ENCODE measurements at places on chromosomes 1 and 21.

DNA sequence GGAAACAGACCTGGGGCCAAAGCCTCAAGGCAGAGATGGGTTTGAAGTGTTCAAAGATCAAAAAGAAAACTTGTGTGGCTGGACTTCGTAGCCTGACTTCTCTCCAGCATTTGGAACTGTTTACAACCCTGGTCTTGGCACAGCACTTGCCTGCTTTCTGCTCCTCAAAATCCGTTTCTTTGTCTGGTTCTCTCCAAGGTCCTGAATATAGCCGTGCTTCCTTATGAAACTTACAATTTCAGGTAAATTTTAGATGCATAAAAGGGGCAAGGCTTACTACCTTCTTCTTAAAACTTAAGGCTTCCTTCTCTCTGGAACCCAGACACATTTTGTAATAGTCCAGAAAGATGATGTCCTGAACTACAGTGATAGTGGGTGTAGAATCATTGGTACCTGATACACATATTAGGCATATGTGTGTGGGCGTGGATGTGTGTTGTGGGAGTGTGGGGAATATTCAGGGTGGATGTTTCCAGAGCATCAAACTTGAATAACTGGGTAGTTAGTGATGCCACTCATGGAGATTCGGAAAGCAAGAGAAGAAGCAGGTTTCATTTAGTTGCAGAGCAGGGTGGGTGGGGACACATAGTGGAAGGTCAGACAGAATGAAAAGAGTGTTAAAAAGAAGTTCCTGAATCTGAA, 26.4 kb upstream of the FAM78B start:
- DNase-seq = no peak

GRCh38 chr1:106952776-106953175, 103.7 kb upstream of the PRMT6 start:
- DNase-seq = no peak

DNA sequence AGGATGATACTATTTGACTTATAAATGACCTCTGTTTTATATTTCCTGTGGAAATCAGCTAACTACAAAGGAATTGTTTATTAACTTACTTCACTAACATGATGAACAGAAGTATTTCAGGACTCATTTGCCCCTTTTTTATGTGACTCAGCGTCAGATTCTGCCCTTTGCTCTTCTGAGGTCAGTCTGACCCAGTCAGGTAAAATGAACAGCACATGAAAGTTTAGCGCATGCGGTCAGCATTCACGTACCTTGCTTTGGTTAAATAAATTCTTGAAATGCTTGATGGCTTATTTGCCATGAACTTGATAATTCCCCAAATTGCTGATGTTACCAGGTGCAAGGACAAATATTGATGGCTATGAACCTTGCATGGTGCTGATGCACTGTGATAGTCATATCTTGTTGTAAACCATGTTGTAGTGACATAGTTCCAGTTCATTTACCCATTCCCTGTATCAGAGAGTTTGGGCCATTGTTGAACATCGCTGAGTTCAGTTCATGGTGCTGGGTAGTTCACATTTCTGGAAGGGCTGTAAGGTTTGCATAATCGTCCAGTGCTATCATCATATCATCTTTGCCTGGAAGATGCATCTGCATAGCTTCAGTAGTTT, 133.4 kb downstream of the NFIA start:
- no peak for DNase-seq

DNA sequence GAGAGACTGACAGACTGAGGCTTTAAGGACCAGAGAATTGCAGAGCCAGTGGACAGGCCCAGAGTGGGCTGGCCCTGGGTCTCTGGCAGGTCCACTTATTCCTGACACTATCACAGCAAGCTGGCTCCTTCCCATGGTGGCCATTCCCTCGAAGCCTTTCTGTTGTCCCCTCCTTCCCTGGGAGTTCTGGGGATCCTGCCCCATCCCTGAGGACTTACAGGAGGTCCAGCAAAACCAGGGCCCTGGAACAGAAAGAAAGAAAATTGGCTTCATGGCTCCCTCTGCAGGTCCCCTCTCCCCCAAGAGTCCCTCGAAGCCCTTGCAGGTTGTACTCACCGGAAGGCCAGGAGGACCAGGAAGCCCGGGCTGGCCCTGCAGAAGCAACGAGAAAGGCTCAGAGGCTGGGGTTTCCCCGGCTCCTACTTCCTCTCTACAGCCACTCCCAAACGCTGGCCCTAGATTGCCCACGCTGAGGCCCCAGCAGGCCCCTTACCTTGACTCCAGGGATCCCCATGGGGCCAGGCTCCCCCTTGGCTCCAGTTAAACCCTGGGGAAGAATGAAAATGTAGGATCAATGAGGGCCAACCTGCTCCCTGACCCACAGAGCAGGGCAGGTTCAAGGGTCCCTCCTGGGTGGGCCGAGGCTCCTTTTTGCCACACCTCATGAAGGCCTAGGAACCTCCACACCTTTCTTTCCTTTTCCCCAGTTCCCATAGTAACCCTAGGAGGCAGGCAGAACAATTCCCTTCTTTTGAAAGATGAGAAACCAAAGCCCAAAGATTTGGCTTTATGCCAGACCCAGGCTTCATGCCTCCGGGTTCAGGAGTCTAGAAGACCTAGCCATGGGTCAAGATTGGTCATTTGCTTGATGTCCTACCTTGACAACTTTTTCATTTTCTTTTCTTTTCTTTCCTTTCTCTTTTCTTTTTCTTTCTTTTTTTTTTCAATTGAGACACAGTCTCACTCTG, 4.6 kb downstream of the COL9A2 start:
- peak; percentile 34 for DNase-seq

DNA sequence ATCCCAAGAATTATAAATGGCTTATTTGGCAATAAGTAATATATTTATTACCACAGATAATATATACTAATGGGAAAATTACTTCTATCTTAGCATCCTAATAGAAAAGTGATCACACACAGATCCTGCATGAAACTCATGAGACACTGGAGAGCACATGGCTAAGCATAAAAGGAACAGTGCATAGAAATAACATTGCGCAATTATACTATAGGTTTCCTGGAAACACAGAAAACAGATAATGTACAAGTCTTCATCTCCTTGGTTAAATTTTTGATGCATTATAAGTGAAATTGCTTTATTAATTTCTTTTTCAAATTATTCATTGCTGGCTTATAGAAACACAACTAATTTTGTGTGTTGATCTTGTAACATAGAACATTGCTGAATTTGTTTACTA, 210.4 kb downstream of the USH2A start:
- no peak for DNase-seq

DNA sequence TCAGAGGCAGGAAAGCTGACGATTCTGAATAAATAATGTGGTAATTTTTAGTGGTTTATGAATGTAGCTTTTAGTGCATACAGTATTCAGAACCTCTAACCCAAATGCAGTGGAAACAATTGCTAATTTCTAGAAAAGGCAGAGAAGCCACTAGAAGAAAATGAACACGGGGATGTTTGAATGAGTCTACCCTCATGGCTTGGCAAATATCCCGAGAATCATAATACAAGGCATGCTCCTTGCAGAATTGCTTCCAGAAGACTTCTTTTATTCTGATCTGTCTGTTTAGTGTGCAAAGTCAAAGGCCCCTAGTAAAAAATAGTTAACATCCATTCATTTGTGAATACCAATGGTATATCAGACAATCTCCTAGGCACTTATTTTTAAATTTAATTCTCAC, 246.8 kb downstream of the LMO4 start:
- DNase-seq = no peak

- no peak for DNase-seq
Observed at GRCh38 chr1:112169517-112169916, 180.0 kb upstream of the KCND3 start.

DNA sequence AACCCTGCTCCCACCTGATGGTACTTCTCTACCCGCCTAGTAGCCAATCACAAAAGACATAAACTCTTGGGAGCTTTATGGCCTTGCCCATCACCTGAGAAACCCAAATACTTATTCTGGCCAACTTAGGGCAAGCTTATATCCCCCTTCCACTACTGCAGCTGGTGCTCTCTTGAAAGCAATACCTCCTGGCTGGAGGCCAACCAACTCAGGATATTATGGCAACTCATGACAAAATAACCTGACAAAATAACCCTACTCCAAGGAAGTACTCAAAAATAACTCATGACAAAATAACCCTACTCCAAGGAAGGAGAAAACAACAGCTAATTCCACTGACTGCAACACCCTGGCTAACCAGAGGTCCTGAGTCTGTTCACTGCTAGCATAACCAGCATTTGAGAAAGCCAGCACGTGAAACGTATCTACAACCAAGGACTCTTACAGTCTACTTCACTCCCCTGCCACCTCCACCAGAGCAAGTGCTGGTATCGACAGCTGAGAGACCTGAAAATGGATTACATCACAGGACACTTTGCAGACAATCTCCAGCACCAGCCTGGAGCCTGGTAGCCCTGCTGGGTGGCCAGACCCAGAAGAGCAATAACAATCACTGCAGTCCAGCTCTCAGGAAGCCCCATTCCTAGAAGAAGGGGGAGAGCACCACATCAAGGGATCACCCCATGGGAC, 179.9 kb downstream of the COL24A1 start:
- DNase-seq = no peak

GRCh38 chr1:93977598-93977945, 68.3 kb upstream of the GCLM start:
- no peak for DNase-seq

- no peak for DNase-seq
Observed at GRCh38 chr1:93816970-93817678, 61.9 kb downstream of the DNTTIP2 start.

- no peak for DNase-seq
Observed at GRCh38 chr1:200051620-200052019, 24.1 kb downstream of the NR5A2 start.

- peak; percentile 27 for DNase-seq
Observed at GRCh38 chr1:19398309-19398760, 86.2 kb downstream of the SLC66A1 start.

GRCh38 chr1:231808990-231809389, 182.4 kb downstream of the DISC1 start:
- DNase-seq = no peak

DNA sequence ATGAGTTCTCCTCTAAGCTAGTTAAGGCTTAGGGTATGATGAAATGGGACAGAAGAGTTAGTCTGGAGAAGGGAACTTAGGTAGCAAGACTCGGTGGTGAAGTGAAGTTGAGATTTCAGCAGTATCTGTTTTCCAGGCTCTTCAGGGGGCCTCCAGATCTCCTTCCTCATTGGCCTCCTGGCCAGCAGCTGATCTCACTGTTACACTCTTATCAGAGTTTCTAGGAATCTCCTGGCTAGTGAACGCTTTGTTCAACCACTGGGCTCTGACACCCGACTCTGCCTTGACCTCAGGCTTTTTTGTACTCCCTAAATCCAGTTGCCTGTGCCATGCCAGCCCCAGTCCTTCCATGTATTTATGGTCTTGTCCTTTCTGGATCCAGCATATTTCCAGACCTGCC, 311.0 kb downstream of the ASTN1 start:
- no peak for DNase-seq

DNA sequence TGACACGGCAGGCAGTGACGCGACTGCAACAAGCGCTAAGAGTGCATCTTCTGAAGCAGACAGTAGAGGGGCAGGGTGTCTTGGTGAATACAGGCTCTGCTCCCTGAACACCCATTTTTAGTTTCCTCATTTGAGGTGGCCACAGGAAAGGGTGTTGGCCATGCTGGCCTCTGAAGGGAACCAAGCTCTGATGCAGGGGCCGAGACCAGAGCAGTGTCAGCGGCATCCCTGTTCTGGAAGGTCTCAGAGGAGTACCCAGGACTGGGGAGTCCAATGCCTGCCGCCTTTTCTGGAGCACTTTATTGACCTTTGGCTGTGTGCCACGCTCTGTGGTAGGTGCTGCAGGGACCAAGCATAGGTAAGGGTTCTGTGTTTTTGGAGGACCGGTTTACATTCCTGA, 100.4 kb downstream of the KCNJ6 start:
- DNase-seq = no peak

DNA sequence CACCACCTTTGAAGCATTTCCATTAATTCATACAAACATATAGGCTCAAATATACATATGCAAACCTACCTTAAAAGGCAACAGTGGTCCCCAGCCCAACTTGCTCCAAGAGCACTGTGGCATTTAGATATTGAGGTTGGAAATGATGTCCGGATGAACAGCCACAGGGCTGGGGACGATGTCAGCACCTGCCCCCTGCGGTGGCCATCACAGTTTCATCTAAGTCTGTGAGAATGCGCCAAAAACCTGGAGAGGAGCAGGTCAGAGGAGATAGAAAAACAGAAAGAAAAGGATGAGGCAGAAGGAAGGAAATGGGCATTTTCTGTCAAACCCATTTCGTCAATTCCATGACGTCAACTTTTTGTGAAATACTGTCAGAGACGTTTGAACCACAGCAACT, 67.4 kb downstream of the TIAM1 start:
- no peak for DNase-seq

GRCh38 chr1:157101149-157101548, 1.5 kb upstream of the ETV3L start:
- no peak for DNase-seq

- DNase-seq = no peak
Observed at GRCh38 chr1:74637296-74637695, 36.3 kb downstream of the ERICH3 start.

GRCh38 chr1:198680174-198680875, 41.5 kb downstream of the PTPRC start:
- DNase-seq = peak; percentile 23
